ENCODE measurements at places on chromosomes 2 and 18. TPM values are rescaled to one million over a fixed set of nuclear protein-coding genes. Genes with fewer than 3 reads are reported as not detected.

Gene SLC8A1
- total RNA-seq = 0.73 TPM

Gene TEKT4
- 0.39 TPM for total RNA-seq

Gene SERPINB7
- not detected for total RNA-seq

Gene PDE1A
- not detected for total RNA-seq

Gene MC2R
- not detected for total RNA-seq

Gene TSPYL6
- total RNA-seq = not detected

Gene SFTPB
- total RNA-seq = not detected

Gene SKOR2
- not detected for total RNA-seq

Gene TRABD2A
- 66.6 TPM for total RNA-seq

Gene WDPCP
- total RNA-seq = 7.3 TPM

Gene SCG2
- total RNA-seq = not detected

Measured in T-helper 1 cell treated with Interleukin-12 subunit alpha and Interleukin-12 subunit beta and Interleukin-4 antibody, amounts not matched to agents 30 ng/mL and 1 ng/mL, for 36 hours (primary cell).